ENCODE measurements at places on chromosomes 3 and 15. TPM values are rescaled to one million over a fixed set of nuclear protein-coding genes. Genes with fewer than 3 reads are reported as not detected.

The MNS1 gene
- 1.0 TPM for total RNA-seq

The ACAD9 gene
- total RNA-seq = 42.0 TPM

The TMEM42 gene
- 8.8 TPM for total RNA-seq

The UBR1 gene
- 20.2 TPM for total RNA-seq

The NECTIN3 gene
- 11.7 TPM for total RNA-seq

The CHST13 gene
- 0.60 TPM for total RNA-seq

The EPB42 gene
- 0.57 TPM for total RNA-seq

The IP6K1 gene
- total RNA-seq = 19.0 TPM

The CGGBP1 gene
- total RNA-seq = 51.6 TPM

The TM6SF1 gene
- 5.0 TPM for total RNA-seq

The PROK2 gene
- 0.41 TPM for total RNA-seq

The CPA3 gene
- 3.3 TPM for total RNA-seq

All from Right ventricle myocardium inferior (tissue), 1 donor.